ENCODE measurements at places on chromosomes 1 and 21. TPM values are rescaled to one million over a fixed set of nuclear protein-coding genes. Genes with fewer than 3 reads are reported as not detected.

ACTRT2 gene
- not detected for total RNA-seq

DNA sequence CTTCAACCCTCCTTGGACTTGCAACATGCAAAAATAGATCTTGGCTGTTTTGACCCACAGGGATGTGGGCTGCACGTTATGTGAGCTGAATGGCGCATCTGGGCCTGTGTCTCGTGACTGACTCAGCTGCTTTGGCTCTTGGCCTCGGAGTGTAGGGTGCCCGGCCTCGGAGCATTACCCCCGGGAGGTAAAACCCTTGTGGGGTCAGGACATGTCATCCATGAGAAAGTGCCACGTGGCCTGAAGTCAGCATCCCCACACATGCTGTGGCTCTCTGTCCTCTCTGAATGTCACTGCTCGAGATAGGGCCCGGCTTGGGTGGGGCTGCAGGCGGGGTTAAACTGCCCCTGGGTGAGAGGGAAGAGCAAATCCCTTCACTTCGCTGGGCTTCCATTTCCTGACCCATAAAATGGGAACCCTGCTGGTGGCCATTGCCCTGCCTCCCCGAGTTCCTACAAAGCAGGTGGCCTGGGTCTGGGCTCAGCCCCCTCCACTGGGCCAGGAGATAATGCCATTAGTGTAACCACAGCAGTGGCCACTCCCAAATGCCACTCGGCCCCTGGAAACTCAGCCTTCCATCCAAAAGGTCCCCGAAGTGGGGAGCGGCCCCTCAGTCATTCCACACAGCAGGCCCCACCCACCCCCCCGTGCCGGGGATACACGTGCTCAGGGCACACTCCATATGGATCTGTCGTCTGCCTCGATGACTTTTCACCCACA lies 22.8 kb upstream of the TSPEAR start:
- DNase-seq = no peak

LRRC8C gene
- total RNA-seq = 7.5 TPM

PHLDA3 gene
- 111 TPM for total RNA-seq

SLC44A5 gene
- total RNA-seq = not detected

- DNase-seq = no peak
Observed at GRCh38 chr1:166174108-166174507, 7.3 kb upstream of the FAM78B start.

SNIP1 gene
- 14.4 TPM for total RNA-seq

DNA sequence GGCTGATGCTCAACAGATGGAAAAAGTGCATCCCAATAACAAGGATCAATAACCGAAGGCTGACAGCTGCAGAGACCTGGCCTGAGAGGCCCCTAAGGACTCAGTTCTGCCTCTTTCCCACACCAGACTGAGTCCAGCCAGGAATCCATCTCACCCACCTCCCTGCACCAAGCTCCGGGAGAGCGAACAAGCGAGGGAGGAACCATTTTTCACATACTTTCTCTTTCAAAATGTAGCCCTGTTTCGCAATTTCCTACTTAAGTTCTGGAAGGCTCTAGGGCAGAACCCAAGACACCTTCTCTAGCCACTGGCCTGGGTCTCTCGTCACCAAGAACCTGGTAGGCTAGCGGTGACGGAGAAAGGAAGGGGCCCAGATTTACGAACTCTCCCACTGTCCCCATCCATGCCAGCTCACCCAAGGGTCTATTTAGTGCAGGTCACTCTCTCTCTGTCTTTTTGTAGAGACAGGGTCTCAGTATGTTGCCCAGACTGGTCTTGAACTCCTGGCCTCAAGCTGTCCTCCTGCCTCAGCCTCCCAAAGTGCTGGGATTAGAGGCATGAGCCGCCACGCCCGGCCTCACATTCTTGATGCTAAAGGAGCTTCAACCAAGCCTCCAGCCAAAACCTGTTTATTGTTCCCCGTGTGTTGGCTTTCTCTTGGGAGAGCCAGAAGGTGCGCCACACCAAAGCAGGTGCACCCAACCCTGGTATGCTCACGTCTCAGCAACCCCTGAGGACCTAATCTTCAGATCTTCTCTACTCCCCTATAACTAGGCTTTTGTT lies 10.9 kb upstream of the GNL2 start:
- DNase-seq = no peak

PKN2 gene
- 7.3 TPM for total RNA-seq

GRCh38 chr21:38126666-38127303 lies 130.0 kb upstream of the KCNJ15 start:
- DNase-seq = no peak

- DNase-seq = no peak
Observed at GRCh38 chr1:192986110-192986747, 72.9 kb downstream of the UCHL5 start.

GRCh38 chr1:152626744-152627143 lies 3.8 kb upstream of the LCE3A start:
- no peak for DNase-seq

DNA sequence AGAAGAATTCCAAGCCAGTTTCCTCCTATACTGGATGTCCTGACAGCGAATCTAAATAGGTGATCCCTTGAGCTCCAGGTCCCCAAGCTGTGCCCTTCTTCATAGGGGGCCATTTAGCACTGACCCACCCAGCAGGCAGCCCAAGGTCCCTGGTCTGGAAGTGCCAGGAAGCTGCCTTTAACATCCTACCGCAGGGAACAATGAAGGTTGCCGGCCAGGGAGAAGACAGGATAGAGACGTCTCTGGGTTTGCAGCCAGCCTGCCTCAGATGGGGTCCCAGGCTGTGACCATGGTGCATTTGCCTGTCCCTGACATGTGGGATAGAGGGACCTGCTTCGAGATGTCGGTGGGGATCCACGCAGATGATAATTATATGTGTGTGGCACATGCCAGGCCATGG lies 2.7 kb upstream of the RIPK4 start:
- DNase-seq = no peak

DNA sequence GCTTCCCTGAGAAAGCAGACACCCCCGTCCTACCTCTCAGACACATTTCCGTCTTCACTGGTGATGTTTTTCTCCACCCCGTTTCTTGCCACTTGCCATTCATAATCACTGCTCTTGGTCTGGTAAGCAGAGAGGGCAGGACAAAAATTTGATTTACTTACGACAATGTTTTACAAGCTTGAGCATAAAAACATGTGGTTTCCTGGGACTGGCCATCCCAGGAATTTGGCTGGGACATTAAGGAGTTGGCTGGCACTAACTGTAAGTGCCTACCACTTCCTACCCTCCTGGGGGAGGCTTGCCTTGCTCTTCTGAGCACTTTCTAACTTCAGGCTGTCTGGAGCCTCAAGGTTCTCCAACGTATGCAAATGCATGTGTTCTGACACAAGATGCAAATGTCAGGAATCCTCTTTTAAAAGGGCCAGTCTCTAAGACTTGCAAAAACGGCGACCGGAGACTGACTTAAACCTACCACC lies 24.2 kb downstream of the ZBTB18 start:
- no peak for DNase-seq

GRCh38 chr1:117069220-117069844 lies 9.2 kb downstream of the TTF2 start:
- DNase-seq = no peak

- DNase-seq = no peak
Observed at GRCh38 chr1:185843986-185844385, 109.8 kb downstream of the HMCN1 start.

SPRR2E gene
- total RNA-seq = not detected

AMY1B gene
- not detected for total RNA-seq

GRCh38 chr1:95730986-95731385 lies 497.0 kb downstream of the RWDD3 start:
- no peak for DNase-seq

DNA sequence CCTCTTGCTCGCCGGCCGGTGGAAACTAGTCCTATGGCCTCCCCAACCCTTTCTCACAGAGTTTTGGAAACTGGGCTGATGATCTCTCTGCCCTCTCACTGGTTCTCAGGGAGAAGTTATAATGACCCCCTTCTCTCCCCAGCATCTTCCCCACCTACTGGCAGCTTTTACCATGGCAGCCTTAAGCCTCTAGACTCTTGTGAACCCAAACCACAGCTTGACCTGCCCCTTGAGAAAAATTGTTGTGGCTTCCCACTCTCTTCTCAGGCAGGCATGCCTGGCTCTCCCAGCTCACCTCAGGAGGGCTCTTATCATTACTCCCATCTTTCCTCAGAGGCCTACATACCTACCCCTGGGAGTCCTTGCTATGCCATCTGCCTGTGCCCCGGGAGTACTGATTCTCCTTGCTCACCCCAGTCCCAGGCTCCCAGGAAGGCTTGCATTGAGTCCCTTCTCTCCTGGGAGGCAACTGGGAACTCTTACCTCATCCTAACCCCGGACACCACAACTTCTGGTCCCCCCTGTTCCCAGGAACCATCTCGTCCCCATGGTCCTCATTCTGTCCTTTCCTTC lies 1.6 kb downstream of the NSUN4 start:
- DNase-seq = no peak

- no peak for DNase-seq
Observed at GRCh38 chr1:230321341-230321740, 104.8 kb downstream of the PGBD5 start.

GRCh38 chr1:1421907-1422464 lies 910 bp upstream of the ANKRD65 start:
- no peak for DNase-seq

KPRP gene
- total RNA-seq = not detected

DNA sequence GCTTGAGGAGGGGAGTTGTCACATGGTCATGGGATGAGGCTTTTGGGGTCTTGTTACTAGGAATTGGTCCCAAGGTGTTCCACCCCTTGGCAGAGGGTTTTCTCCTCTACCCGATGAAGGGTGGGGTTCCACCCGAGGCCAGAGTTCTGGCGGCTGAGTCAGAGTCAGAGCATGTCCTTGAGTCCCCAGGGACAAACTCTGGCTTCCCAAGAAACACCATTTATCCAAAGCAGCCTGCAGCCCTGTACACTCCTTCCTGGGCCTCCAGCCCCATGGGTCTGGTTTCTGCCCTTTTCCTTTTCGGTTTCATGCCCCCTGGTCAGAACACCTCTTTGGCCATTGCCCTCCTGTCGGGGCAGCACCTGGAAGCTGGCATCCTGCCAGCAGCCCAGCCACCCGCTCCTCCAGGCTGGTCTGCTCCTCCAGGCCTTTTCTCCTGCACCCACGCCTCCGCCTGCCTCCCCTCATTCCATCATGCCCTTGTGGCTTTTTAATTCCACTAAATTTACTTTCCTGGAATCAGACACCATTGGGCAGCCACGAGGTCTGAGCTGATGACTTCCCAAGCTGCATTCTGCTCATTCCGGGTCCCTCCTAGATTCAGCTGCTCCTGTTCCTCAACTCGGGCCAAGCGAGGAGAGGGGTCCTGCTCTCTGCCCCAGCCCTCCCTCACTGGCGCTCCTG lies 301.7 kb upstream of the VAMP3 start:
- peak; percentile 22 for DNase-seq

- peak; percentile 81 for DNase-seq
Observed at GRCh38 chr1:93701629-93702028, 20.0 kb upstream of the BCAR3 start.

GRCh38 chr21:26686278-26686677 lies 113.2 kb upstream of the CYYR1 start:
- no peak for DNase-seq

GRCh38 chr1:157154291-157154690 lies 16.1 kb upstream of the ETV3 start:
- DNase-seq = no peak

GRCh38 chr1:116322752-116323405 lies 50.2 kb upstream of the ATP1A1 start:
- no peak for DNase-seq

DNA sequence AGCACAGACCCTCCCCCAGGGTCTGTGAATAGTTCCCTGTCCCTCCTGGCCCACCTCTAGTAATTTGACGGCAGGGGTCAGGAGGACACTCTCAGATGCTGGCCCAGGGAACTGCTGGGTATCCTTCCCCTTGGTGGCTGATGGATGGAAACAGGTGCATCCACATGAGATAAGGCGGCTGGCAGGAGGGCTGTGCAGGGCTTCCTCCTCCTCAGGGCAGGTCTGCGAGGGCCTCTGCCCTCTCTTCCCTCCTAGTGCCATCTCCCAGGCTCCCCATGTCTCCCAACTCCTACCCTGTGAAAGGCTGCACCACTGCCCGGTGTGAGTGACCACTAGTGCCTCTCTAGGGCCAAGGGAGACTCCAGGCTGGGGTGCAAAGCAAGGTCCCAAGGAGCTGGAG lies 123.9 kb downstream of the GLIS1 start:
- no peak for DNase-seq

WDR64 gene
- not detected for total RNA-seq

DNA sequence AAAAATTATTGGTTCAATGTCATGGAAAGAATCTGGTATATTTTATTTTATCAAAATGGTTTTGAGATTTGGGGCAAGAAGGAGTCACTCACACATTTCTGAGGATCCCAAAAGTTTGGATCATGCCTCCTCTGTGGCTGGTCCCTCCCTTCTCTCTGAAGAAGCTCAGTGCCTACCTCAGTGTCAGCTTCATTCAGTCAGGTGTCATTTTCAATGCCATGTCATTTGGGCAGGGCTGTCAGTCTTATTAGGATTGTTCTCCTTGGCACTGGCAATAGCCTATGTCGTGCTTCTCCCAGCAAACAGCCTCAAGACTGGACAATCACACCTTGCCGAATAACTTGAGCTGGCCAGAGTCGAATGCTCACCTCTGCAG lies 264.5 kb upstream of the CAMK1G start:
- no peak for DNase-seq

GRCh38 chr1:101051688-101052638 lies 26.4 kb upstream of the DPH5 start:
- no peak for DNase-seq

GRCh38 chr21:40732253-40733023 lies 114.5 kb downstream of the DSCAM start:
- DNase-seq = no peak

DNA sequence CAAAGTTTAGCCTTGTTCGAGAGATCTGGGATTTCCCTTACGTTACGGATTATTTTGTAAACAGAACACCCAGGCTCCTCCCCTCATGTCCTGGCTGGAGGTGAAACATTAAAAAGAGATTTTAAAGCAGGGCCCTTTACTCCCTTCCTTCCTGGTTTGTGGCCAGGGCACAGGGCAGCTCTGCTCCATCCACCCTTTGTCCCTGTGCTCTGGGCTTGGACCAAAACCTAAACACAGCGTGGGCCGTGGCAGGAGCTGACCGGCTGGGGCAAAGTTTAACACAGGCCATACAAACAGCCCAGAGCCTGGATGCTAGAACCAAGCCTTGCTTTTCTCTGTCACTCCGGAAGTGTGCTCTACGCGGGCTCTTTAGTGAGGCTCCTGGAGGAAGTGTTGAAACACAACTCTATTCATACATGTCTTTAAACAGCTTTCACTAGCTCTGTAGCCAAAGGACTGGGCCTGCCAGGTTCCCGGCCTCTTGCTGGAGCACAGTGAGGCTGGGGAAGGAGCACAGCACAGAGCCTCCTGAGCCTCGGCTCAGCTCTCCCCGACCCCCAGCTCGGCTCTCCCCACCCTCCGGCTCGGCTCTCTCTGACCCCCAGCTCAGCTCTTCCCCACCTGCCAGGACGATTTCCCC lies 84.7 kb downstream of the PDE9A start:
- peak; percentile 69 for DNase-seq

- DNase-seq = no peak
Observed at GRCh38 chr1:216482620-216483019, 59.4 kb upstream of the USH2A start.

NGF gene
- 2.1 TPM for total RNA-seq

ADAM30 gene
- total RNA-seq = not detected

GRCh38 chr1:151915061-151915686 lies 5.9 kb upstream of the THEM4 start:
- no peak for DNase-seq

- no peak for DNase-seq
Observed at GRCh38 chr1:62676611-62677356, 11.4 kb downstream of the DOCK7 start.

All from ascending aorta (tissue), 2 donors.